ENCODE measurements at places on chromosomes 7 and 10.

- no peak for DNase-seq
Observed at GRCh38 chr10:124464028-124464965, 2.7 kb downstream of the LHPP start.

- DNase-seq: no peak
Observed at GRCh38 chr7:96691702-96692101, 17.9 kb downstream of the SEM1 start.

- no peak for DNase-seq
Observed at GRCh38 chr10:32204606-32205005, 142.4 kb downstream of the EPC1 start.

DNA sequence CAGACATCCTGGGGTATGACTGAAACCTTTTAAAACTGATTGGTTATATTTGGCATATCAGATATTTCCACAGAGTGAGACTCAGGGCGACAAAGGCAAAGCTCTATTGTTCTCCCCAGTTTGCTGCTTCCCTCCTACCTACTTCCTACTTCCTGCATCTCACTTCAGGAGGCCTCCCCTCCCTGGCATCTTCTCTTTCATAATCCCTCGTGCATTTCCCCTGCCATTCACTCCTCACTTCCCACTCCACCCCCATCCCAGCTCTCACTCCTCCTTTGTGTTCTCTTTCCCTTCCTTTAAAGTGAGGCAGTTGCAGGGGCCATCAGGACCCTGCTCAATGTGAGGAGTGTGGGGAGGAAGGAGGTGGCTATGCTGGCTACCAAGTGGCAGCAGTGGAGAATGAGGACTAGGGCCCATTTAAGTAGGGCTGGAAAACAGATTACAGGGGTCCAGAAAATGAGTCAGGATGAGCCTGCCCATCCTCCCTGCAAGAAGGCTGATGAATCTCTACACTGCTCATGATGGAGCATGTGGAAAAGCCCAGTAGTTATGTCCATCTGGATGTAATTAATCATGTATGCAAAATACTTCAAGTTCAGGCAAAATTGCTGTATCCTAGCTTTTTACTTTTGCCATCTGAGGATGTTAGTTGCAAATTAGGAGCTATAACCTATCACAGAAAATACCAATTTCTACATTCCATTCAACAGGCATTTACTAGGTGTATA, 311.8 kb upstream of the IMMP2L start:
- no peak for DNase-seq

- DNase-seq: no peak
Observed at GRCh38 chr10:89591796-89592271, 53.2 kb downstream of the PANK1 start.

DNA sequence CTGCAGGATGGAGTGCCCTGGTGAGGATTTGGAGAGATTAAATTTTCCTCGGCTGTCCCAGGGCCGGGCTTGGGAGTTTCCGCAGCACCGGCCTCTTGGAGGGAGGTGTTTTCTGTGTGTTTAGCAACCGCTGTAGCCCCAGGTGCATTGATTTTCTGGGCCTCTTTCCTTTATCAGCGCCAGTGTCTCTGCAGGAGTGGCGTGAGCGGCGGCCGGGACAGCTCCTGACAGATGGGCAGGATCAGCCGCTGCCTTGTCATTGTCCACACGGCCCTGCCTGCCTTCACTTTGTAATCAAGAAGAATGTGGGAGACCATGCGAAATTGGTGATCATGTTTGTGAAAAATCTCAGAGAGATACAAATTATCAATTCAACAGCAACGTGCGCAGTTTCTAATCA, 32.4 kb downstream of the NKX6-2 start:
- DNase-seq: no peak

GRCh38 chr10:10477844-10478243, 539.8 kb upstream of the CELF2 start:
- DNase-seq: no peak

DNA sequence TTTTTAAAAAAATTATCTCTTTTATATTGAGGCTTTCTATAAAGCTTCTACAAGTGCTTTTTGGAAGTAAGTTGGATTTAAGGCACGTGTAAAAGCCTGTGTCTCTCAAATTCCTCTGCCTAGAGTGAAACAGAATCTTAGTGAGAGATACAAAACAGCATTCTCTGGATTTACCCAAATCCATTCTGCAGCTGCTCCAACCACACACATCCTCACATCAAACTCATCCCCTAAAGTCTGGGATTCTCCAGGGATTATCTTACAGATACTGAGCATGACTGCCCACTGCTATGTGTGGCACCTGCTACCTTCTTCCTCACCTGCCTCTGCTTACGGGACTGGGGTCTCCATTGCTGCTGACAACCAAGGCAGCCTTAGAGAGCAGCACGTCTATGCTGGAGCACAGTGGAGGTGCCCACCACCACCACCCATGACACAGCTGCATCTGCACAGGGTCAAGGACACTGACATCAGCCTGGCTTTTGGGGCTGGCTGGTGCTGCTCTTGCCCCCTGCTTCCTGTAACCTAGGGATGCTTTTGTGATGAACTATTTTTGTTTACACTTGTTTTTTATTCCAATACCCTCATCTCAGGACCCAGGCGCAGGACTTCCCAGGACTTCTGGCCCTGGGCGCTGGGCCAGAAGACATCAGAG, 139.2 kb upstream of the NAMPT start:
- DNase-seq: no peak

DNA sequence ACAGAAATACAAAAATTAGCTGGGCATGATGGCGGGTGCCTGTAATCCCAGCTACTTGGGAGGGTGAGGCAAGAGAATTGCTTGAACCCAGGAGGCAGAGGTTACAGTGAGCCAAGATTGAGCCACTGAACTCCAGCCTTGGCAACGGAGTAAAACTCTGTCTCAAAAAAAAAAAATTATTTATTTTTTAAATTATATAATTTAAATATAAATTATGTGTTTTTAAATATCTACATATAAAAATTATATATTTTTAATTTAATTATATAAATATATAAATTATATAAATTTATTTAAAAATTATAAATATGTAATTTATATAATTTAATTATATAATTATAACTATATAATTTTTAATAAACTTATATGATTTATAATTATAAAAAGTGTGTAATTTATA, 51.2 kb downstream of the PRKG1 start:
- no peak for DNase-seq

DNA sequence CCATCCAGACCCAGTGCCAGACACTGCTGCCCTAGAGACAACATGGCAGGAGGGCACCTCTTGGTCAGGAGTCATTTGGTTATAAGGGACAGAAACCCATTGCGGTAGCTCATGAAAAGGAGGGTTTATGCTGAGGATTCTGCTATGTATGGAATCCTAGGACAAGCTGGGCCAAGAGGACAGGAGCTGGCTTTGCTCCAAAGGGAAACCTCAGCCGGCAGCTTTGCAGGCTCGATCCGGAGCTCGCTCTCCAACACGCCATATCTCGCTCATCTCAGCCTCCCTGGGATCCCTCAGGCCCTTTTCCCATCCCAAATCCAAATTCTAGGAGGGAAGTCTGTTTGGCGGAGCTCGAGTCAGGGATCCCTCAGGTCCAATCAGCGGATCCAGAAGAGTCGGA, 345.7 kb downstream of the GLRX3 start:
- no peak for DNase-seq

GRCh38 chr7:100516135-100516812, 22.7 kb upstream of the AGFG2 start:
- no peak for DNase-seq

DNA sequence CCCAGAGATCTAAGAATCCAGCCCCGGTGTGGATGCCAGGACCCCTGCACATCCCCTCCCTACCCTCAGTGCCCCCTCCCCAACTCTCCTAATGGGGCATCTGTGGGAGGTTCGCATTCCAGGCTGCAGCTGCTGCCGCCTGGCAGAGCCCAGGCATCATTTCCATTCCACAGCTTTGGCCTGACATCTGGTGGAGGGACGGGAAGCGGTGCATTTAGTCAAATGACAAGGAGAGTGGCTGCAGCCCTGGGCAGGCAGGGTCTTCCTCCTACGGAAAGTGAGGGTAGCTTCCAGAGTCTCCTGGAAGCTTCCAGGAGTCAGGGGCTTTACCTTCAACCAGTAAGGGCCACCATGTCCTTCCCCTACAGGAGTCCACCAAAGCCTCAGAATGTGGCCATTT, 30.8 kb downstream of the PRLHR start:
- DNase-seq: peak; percentile 21

- no peak for DNase-seq
Observed at GRCh38 chr7:133303931-133304330, 51.1 kb downstream of the EXOC4 start.

DNA sequence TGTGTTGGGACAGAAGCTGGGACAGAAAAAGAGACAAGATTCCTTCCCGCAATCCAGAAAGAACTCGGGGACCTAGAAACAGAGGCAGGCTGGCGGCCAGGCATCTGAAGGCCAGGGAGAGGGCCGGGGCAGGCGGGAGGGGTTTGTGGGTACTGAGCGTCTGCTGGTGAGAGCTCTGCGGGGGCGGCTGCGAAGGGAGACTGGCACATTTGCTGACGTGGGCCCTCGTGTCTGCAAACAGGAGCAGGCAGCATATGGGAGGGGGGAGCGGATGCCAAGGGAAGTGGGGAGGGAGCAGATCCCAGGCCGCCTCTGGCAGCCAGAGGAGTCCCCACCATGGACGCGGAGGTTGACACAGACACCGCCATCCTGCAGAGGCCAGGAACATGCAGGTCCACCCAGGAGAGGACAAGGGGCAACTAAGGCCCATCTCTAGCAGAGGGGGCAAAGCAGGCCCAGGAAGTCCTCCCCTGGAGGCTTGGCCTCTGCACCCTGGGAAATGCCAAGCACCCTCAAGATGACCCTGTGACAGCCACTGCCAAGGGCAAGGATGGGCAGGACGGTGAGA, 32.2 kb downstream of the KCNH2 start:
- DNase-seq: peak; percentile 32

GRCh38 chr7:107995184-107996071, 7.5 kb downstream of the LAMB1 start:
- no peak for DNase-seq

GRCh38 chr10:84552478-84552877, 224.1 kb downstream of the CCSER2 start:
- no peak for DNase-seq

DNA sequence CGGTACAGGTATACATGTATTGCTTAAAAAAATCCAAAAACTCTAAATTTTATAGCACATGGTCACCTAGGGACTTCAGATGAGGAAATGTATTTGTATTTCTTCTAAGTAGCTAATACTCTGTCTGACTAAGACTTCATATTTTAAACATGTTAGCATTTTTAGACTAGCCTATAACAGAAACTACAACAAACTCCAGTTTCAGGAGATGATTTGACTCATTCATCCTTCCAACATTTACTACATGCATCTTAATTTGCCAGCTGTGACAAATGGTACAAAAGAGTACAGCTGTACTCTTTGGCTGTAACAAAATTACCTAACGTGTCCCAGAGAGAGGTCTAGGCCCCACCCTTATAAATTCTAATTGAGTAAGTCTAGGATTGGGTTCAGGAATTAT, 22.2 kb downstream of the TMEM209 start:
- no peak for DNase-seq

DNA sequence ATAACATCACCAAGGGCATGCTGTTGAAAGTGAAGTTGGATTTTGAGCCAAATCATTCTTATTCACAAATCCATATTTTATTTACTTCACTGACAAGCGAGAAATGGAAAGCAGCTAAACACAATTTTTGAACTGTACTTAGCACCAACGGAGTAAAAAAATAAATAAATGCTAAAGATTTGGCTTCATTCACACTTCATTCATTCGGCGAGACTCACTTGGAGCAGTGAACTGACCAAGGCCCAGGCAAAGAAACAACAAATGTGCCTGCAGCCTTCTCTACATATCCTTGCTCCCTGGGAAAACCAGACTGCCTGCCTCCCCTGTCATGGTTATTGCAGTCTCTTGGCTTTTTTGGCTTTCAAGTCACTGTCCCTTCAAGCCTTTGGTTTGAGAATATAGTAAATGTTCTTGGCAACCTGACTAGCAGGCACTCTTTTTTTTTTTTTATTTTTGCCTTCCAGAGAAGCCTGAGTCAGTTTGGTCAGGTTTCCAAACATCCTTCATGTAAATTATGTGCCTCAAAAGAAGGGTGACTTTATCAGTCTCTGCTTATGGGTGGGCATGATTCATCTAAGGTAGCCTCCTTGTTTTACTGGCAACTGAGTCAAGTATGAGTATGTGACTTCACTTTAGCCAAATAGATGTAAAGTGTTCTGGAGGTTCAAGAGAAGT, 177.6 kb upstream of the MEOX2 start:
- no peak for DNase-seq

GRCh38 chr10:61900829-61901792, at the start of gene ARID5B:
Gene ARID5B (plus strand): TSS chr10:61901699. CDS start chr10:61901710, 11 bp downstream.
- DNase-seq: peak; percentile 63

DNA sequence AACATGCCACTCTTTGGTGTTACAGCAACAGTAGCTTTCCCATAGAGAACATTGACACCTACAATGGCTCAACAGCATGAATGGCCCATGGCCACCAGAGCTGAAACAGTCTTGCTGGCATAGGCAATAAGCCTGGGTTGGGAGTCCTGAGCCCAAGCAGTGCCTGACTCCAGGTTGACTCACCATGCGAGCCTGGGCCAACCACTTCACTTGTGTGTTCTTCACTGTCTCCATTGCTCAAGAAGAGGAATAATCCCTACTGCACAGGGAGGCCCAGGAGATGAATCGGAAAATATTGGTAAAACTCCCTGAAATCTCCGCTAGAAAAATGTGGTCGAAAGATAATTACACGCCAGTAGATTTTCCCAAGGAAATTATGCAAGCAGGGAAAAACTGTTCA, 89.2 kb upstream of the INHBA start:
- no peak for DNase-seq

GRCh38 chr7:108461840-108462239, 5.6 kb upstream of the NRCAM start:
- DNase-seq: no peak

DNA sequence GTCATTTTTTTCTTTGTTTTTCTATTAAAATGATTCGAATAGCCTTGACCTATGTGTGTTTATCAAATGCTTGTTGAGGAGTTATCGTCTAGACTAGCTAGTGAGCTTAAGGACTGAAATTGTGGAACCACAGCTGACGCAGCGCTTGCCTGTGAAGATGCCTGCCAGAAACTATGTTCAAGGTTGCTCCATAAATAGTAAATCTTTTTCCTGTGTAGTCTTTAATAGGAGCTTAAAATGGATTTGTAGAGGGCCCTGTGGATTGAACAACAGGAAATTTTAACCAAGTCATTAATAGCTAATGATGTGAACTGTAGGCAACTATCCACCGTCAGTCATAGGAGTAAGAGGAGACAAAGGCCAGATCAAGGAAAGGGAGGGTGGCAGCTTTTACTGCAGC, 145.1 kb downstream of the GNAI1 start:
- no peak for DNase-seq

DNA sequence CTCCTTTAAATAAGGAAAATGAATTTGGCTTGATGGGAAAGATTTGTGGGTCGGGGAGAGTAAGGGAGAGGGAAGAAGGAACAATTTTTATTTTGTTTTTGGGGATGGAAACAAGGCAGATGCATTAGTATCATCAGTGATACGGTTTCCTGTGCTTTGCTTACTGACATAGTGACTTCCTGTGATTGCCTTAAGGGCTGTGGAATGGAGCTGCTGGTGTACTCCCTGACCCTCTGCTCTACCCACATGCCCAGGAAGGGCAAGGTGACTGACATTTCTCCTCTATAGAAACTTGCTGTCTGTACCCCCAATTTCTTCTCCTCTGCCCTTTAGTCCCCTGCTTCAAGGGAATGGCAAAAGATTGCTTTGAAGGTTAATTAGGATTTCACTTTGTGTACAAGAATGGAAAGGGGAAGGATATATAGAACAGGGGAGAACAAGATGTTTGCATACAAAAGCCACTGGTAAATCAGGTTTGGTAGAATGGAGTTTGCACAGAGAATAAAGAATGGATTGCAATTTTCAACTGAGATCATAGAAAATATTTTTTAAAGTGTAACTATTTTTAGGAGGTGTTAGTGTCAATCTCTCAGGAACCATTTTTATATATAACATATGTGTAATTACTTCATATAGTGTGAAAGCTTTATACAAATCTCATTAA, 129.0 kb upstream of the AGR3 start:
- DNase-seq: no peak

Data from anterior cingulate cortex (tissue), 58 donors.